ENCODE measurements at places on chromosomes 6 and 20.

DNA sequence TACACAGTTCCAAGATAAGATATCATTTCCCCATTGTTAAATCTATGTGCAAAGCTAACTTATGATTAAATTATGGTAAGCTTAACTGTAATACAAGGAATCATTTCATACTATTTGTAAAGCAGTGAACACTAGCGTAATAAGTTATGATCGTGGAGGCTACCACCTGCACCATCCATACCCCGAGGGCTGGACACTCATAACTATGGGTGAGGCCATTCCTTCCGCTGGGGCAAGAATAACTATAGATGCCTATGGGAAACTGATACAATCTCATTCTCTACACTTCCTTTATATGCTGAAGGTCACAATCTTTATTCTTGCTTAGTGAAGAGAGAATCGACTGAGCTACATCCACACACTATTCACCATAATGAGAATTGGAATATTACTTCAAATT lies 916.0 kb upstream of the FLRT3 start:
- ATAC-seq = no peak

GRCh38 chr20:20568604-20569205 lies 143.7 kb downstream of the RALGAPA2 start:
- ATAC-seq = peak; percentile 66

GRCh38 chr20:49377326-49377725 lies 99.5 kb upstream of the ZNFX1 start:
- no peak for ATAC-seq

DNA sequence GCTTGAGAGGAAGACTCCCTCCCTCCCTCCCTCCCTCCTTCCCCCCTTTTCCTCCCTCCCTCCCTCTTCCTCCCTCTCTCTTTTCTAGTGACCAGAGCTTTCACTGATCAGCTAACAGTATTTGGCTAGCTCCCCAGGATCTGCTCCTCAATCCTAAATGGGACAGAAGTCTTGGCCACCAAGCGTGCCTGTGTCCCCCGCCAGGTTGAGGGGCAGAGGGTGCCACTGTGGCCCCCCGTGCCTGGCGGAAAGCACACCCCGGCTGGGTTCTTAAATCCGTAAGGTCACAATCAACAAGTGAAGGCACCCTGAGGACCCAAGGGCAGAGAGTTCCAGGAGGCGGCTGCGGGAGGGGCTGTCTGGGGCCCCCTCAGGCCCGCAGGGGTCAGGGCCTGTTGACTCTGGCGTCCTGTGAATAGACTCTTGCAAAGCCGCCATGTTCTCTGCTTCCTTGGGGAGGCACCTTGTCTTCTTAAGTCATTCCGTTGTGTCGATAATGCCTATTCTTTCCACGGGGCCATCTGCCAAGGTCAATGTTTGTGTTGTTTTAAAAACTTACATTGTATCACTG lies 38.9 kb upstream of the STX16 start:
- peak; percentile 13 for ATAC-seq

- ATAC-seq = peak; percentile 50
These were observed 21.3 kb upstream of the DST start for GRCh38 chr6:56664029-56664428.

DNA sequence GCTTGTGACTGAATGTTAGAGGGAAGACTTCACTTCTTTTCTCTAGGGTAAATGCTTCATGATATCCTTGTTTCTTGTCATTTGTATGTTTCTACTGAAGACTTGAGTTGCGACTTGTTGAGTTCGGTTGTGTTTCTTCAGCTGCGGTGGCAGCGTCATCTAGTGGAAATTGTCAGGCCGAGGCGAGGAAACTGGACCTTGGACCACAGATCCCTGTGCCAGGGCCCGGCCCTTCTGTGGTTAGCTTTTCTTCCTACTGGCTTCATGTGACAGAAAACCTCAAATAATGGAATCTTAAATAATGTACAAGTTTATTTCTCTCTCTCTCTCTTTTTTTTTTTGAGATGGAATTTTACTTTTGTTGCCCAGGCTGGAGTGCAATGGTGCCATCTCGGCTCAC lies 12.4 kb downstream of the MTHFD1L start:
- no peak for ATAC-seq

GRCh38 chr20:62029949-62030348 lies 35.7 kb downstream of the TAF4 start:
- ATAC-seq = no peak

- peak; percentile 70 for ATAC-seq
These were observed 167.7 kb downstream of the SIM1 start for GRCh38 chr6:100296810-100297544.

GRCh38 chr6:138681627-138682026 lies 91.9 kb upstream of the CCDC28A start:
- no peak for ATAC-seq

DNA sequence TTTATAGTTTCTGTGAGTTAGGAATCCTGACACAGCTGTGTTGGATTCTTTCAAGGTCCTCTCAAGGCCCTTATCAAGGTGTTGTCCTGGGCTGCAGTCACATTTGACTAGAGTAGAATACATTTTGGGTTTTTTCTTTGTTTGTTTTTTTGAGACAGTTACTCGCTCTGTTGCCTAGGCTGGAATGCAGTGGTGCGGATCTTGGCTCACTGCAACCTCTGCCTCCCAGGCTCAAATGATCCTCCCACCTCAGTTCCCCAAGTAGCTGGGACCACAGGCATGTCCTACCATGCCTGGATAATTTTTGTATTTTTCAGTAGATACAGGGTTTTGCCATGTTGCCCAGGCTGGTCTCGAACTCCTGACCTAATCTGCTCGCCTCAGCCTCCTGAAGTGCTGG lies 15.7 kb downstream of the NFYA start:
- no peak for ATAC-seq

- ATAC-seq = peak; percentile 26
These were observed 1.2 kb downstream of the ABHD12 start for GRCh38 chr20:25389401-25389857.

DNA sequence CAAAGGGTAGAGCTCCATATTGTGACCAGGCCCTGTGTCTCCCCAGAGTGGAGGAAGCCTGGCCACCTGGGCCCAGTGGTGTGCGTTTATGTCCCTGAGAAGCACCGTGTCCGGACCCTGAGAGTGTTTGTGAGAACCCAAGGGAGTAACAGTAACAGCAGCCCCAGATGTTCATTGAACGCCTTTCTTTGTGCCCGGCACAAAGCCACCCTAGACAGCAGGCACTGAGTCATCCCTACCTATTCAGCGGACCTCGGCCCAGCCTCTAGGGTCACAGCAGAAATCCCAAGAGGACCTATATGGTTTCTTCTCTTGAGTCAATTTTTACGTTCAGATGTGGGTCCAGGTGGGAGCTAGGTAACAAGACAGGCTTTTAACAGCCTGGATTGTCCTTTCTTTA lies 24.5 kb downstream of the BCAS4 start:
- ATAC-seq = no peak

GRCh38 chr20:36384022-36384619 lies 78.0 kb downstream of the DLGAP4 start:
- ATAC-seq = peak; percentile 55

DNA sequence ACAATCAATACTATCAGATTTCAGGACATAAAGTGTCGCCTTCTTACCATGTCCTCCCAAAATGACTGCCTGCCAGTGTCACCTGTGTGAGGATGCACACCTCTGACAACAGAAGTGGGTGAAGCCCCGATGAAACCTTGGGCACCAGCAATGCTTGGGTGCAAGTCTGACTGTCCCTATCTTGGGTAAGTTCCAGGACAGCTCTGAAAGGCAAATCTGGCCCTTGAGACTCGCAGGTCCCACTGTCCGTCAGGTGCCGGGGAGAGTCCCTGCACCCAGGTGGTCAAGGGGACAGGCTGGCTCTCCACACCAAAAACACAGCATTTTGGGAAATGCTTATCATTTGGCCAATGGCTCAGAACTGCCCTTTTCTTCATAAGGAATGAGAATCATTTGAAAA lies 43.3 kb downstream of the EZR start:
- ATAC-seq = no peak

GRCh38 chr6:115594891-115595290 lies 465.8 kb downstream of the FRK start:
- no peak for ATAC-seq

- ATAC-seq = no peak
These were observed 4.8 kb downstream of the SRF start for GRCh38 chr6:43175676-43176422.

DNA sequence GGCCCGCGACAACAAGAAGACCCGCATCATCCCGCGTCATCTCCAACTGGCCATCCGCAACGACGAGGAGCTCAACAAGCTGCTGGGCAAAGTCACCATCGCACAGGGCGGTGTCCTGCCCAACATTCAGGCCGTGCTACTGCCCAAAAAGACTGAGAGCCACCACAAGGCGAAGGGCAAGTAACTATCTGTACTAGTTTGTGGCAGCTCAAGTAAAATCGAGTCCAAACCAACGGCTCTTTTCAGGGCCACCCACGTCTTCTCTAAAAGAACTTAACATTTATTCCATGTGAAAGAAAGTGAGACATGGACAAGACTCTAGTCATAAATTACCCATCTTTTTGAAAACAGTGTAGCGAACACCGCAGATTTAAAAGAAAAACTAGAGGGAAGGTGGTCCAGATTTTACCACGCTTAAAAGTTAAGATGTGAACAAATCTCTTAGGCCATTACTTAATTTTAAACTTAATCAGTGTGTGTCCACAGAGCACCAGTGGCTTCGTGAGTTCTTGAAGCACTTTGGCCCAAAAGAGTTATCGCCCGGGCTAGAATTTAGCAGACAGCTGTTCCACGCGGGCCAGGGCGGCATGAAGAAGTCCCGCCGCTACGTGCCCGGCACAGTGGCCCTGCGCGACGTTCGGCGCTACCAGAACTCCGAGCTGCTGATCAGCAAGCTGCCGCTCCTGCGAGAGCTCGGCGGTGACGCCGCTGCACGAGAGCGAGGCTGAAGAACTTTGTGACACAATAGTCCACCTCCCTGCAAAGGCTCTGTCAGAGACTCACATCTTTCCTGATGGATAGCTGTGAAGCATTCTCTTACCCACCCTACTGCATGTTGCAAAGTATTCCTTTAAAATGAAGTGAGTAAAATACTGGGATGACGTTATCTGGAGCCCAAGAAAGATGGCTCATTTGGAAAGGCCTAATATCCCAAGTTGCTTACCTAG lies 113.9 kb upstream of the PRSS16 start:
- ATAC-seq = peak; percentile 34

DNA sequence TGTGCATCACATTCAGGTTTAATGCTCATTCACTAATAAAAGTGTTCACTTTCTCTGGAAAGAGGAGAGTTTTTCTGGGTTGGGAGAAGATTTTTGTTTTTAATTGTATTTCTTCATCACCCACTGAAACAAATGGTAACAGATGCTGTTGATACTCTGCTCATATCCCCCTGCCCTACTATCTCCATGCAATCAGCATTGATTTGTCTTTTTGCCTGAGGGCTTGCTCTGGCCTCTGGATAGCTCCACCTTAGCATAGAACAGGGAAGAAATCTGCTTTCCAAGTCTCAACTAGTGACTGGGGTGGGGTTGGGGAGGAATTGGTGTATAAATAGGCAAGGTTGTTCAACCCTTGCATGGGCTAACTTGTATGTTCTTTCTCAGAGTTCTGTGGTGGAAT lies 296.4 kb downstream of the KHDRBS2 start:
- ATAC-seq = no peak
